NCI-H2029 treated with DMSO at 0.1 percent for 48 hours (cell line): ENCODE measurements at places on chromosomes 16 and 17.

DNA sequence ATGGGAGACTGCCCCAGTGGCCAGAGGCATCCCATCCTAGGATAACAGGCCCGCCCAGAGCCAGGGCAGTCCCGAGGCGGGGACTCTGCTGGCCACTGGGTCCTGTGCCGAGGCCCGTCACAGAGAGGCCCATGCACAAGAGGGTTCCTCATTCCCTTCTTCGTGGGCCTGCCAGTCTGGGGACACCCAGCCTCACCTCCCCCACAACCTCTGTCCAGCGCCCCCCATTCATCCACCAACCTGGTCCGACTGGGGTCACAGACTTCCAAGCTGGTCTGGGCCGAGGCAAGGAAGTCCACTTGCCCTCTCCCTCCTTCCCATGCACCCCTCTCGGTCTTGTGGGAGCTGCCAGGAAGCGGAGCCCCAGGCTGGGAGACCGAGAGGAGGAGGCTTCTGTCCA lies 94.2 kb upstream of the PLCG2 start:
- DNase-seq = no peak

- no peak for DNase-seq
Measured at GRCh38 chr17:28716740-28717577, 709 bp downstream of the RAB34 start.

GRCh38 chr16:73101568-73101967 lies 53.6 kb upstream of the ZFHX3 start:
- no peak for DNase-seq

- no peak for DNase-seq
Measured at GRCh38 chr17:67506966-67507365, 129.9 kb downstream of the PITPNC1 start.

DNA sequence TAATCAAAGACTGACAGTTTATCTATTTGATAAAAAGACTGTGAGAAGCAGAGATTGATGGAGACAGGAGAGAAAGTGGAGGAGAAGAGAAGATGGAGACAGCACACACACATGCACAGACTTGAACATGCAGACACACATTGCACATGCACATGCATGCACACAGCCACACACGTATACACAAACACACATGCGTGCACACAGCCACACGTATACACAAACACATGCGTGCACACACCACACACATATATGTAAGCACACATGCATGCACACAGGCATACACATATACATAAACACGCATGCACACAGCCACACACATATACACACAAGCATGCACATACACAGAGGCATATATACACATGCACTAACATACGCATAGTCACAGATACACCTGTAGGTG lies 313.4 kb downstream of the HAPSTR1 start:
- no peak for DNase-seq

DNA sequence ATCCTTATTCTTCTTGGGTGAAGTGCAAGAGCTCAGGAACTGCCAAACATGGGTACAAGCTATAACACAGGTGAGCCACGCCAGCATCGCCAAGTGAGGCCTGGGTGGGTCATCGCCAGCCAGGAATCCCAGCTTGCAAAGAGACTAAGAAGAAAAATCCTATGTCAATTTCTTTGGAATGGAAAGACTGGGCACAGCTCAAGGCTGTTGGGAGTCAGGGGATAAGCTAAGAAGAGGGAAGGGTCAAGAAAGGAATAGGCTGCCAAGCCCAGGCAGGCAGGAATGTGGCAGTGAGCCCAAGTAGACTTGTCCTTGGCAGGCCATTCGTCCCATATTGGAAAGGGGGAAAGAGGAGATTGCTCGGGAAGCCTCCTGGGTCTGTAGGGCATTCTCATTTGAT lies 191.4 kb upstream of the CDH5 start:
- DNase-seq = no peak

DNA sequence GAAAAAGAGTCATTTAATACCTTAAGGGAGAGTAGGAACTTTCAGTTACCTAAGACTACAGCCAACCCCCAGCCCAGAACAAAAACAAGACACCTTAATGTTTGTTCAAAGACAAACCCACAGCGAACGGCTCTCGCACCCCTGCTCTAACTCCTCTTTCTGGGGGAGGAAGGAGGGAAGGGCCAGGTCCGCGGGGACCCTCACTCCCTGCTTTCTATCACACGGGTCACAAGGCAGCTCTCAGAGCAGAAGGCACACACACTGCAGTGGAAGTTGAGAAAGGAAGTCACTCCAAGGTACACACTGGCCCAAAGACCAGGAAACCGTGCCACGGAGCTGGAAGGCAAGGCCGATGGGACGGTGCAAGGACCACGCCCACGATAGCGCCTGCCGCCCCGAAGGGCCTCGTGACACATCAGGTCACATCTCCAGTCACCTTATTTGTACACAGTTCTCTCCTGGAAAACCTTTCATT lies 10.0 kb downstream of the LITAFD start:
- no peak for DNase-seq

- peak; percentile 30 for DNase-seq
Measured at GRCh38 chr16:58494981-58495520, 4.9 kb upstream of the NDRG4 start.

DNA sequence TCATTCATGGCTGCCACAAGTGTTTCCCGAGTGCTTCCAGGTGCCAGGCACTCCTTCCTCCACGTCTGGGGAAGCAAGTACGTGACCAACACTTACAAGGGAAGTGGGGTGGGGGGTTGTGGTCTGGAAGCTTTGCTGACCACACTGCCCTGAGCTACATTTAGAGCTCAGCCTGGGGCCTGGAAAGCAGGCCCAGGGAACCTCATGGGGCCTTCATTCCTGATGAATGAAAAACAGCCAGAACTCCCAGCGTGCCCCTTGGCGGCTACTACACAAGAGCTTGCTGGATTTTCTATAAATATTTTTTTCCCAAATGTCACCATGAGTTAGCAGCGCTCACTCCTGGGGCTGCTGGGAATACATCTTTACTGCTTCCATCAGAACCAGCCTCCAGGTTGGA lies 73.3 kb downstream of the ABCC12 start:
- no peak for DNase-seq

- DNase-seq = no peak
Measured at GRCh38 chr16:30555315-30556124, 2.7 kb downstream of the ZNF764 start.

- no peak for DNase-seq
Measured at GRCh38 chr17:81454473-81454872, 58.1 kb downstream of the ACTG1 start.

DNA sequence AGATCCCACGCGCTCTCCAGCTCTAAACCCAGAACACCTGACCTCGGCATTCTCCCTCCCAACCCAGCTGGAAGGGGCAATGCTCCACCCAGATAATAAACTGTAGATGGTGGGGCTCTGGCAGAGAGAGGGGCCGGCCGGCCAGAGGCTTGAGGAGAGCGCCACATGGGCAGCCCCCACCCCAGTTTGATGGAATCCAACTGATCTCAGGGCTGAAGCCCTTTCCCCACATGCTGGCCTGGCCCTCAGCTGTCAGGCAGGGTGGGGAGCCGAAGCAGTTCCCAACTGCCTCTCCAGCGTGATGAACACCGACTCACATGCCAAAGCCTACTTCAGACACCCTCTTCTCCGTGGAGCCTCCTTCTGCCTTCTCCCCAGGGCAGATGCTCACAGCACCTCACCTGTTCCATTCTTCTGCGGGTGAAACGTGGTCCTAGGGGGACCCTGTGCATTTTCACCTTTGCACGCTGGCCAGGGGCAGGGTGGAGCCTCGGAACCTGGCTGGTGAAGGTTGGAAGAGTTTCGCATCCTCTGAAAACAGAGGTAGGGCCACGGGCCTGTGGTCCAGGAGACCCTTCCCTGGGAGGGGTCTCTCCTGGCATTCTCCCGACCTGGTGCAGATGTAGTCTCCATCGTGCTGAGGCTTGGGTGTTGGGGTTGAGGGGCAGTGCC lies 65.7 kb upstream of the ZNF469 start:
- DNase-seq = no peak

- no peak for DNase-seq
Measured at GRCh38 chr16:75152635-75153034, 4.3 kb downstream of the ZFP1 start.

GRCh38 chr17:40320756-40321523 lies 12.0 kb downstream of the RARA start:
- DNase-seq = no peak

DNA sequence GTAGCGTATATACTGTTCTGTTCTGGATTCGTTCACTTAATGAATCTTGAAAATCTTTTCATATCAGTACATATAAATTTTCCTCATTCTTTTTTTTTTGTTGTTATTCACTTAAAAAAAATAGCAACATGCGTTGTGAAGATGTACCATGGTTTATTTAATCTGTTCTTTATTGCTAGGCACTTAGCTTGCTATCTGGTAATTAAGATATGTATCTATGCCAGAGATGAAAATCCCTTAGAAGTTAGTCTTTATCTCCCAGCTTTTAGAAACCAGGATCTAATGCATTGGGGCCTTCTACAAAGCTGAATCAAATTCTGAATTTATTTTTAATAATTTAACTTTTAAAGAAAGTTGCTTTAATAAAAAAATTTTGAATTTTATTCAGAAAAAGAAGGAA lies 13.0 kb upstream of the DNAJA2 start:
- DNase-seq = no peak

- no peak for DNase-seq
Measured at GRCh38 chr16:87192452-87193073, 124.6 kb downstream of the C16orf95 start.

- DNase-seq = no peak
Measured at GRCh38 chr16:79628988-79629387, 28.5 kb upstream of the MAF start.

DNA sequence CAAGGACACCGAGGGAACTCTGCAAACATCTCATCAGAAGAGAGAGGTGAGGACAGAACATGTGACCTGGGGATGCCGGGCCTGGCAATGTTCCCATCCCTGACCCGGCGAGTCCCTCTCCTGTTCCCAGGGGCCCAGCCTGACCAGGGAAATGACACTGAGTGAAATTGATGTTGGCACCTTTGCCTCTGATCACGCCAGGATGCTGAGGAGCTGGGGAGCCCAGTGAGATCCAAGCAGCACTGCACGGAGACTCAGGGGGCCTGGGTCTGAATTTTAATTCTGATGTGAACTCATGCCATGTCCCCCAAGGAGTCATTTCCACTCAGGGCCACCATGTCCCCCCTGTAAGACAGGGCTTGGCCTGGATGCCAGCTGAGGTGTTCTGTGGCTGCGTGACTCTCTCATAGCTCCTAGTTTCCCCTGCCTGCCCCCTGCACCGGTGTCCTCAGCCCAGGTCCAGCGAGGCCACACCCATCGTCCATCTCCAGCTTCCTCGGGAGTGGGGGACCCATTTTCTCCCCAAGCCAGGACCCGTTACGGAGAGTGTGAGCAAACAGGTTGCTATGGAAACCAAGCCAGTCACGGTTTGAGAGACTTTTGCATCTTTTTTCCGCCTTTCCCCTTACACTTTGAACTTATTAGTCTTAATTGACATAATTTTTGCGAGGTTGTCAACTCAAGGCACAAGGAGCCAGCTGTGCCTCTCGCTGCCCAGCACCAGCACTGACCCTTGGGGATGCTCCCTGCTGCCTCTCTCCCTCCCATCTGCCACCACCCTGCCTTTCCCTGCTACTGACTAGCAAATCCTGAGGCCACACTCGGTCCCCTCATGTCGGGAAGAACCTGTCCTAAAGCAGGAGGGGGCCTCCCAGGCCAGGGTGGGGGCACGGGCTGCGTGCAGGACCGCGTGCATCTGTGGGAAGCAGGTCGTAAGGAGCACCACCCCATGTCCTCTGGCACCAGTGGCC lies 150.0 kb downstream of the SDK2 start:
- DNase-seq = no peak

DNA sequence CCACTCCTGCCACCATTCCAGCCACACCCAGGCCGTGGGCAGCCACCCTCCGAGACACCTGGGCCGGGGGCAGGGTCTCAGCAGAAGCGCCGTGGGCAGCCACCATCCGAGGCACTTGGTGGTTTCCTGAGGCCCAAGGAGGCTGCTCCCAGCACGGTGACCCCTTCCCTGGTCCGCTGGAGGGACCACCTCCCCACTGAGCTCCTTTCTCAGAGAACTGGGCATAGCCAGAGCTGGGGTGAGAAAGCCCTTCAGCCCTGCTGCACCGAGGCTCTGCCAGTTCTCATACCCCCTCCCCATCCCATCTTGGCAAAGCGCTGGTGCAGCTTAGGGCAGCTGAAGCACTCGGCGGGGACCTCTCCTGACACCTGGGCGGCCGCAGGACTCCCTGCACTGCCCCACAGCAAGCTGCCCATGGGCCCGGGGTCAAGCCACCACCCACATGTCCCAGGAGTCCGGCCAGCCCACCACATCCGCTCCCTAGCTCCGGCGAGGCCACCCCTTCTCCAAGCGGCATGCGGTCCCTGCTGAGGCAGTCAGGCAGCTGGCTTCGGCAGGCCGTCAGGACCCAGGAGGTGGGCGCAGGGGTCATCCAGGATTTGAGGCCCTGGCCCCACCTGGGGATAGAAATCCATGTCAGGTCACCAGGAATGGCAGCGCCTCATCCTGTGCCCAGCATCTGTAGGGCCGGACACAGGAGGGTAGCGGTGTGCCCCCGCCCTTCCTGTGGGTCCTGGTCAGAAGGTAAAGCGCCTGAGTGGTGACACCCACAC lies 1.3 kb upstream of the CYBA start:
- no peak for DNase-seq

DNA sequence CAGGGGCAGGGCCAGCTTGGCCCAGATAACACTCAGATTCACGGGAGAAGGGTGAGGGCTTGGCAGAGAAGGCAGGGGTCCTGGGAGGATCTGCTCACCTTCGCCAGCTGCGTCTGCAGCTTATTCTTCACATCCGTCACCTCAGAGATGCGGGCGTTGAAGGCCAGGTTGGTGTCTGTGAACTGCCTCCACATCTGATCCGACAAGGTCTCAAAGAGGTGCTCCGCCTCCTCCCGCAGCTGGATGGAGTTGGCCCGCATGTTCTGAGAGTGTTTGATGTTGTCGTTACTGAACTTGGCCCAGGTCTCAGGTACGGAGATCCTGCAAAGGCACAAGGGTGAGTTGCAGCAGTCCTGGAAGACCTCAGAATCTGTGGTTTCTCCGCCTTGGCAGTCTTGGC lies 18.9 kb downstream of the TEKT5 start:
- DNase-seq = no peak

- DNase-seq = no peak
Measured at GRCh38 chr16:17403156-17403809, 67.5 kb downstream of the XYLT1 start.

- no peak for DNase-seq
Measured at GRCh38 chr17:7215136-7215638, 4.4 kb downstream of the DLG4 start.

- DNase-seq = no peak
Measured at GRCh38 chr17:61875285-61875684, 12.0 kb upstream of the BRIP1 start.
